Brain pericyte (primary cell): ENCODE measurements at places on chromosomes 11 and 22.

- peak; percentile 74 for DNase-seq
Observed at GRCh38 chr11:97739932-97740800, 1280.6 kb upstream of the CNTN5 start.

GRCh38 chr22:28769394-28770085 is 3.0 kb upstream of the CCDC117 start:
- DNase-seq: no peak

GRCh38 chr11:119686177-119686882 is 42.7 kb downstream of the NECTIN1 start:
- DNase-seq: no peak

GRCh38 chr11:10678101-10678500 is 15.5 kb downstream of the IRAG1 start:
- no peak for DNase-seq

DNA sequence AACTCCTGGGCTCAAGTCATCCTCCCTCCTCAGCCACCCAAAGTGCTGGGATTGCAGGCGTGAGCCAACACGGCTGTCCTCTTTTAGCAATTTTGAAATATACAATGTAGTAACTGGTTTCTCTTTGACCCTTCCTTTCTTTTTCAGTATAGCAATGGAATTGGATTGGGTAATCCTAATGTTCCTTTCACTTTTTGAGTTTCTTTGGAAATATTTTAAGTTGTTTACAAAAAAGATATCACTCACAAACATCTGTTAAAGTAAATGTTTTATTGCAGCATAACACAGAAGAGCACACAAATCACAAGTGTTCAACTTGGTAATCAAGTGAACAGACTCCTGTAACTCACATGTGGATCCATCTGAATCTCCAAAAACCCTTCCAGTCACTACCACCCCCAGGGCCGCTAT is 44.6 kb upstream of the EP300 start:
- DNase-seq: no peak

DNA sequence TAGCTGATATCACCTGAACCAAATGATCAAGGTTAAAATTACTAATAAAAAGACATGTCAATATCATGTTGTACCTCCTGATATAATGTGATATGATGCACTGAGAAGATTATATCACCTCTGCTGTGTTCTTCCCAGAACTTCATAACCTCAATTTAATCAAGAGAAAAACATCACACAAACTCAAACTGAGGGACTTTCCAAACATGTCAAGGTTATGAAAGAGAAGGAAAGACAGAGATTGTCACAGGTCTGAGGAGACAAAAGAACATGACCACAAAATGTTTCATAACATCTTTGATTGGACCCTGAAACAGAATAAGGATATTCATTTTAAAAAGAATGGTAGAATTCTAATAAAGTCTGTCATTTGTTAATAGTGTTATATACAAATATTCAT is 43.0 kb upstream of the CFAP300 start:
- no peak for DNase-seq

GRCh38 chr11:93564895-93565294 is 21.7 kb upstream of the SMCO4 start:
- no peak for DNase-seq

DNA sequence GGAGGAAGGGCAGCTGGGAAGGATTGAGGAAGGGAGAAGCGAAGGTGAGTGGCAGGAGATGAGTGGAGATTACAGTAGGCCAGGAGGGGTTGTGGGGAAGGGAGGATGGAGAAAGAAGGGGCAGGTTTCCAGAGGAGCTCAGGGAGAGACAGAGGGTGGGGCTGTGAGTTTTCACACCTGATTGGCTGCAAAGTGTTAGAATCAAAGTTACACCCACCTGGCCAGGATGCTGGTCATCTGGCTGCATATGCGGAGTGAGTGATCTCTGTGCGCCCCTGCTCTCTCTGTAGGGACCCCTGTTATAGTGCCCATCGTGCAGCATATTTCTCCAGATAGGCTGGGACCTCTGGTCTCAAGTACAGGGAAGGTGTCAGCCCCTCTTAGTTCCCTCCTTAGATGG is 18.3 kb downstream of the AMPD3 start:
- no peak for DNase-seq

- no peak for DNase-seq
Observed at GRCh38 chr11:74819400-74819799, 70.8 kb downstream of the RNF169 start.

- DNase-seq: peak; percentile 72
Observed at GRCh38 chr11:65560555-65561418, 2.6 kb upstream of the LTBP3 start.

DNA sequence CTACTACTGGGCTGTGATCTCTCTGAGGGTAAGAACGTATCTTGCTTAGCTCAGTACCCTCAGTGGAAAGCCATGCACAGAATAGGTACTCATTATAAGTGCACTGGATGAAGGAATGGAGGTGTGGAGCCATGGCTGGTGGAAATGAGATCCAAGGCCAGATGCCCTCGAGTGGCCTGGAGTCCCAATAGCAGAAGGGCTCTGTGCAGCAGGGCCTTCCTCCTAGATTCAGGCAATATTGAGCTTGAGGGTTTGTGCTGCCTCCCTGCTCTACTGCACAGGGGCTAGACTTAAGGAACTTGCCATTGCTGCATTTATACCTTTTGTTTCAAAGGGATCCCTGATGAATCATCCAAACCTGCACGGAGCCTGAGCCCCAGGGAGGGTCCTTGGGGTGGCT is 33.6 kb upstream of the TUB start:
- no peak for DNase-seq

DNA sequence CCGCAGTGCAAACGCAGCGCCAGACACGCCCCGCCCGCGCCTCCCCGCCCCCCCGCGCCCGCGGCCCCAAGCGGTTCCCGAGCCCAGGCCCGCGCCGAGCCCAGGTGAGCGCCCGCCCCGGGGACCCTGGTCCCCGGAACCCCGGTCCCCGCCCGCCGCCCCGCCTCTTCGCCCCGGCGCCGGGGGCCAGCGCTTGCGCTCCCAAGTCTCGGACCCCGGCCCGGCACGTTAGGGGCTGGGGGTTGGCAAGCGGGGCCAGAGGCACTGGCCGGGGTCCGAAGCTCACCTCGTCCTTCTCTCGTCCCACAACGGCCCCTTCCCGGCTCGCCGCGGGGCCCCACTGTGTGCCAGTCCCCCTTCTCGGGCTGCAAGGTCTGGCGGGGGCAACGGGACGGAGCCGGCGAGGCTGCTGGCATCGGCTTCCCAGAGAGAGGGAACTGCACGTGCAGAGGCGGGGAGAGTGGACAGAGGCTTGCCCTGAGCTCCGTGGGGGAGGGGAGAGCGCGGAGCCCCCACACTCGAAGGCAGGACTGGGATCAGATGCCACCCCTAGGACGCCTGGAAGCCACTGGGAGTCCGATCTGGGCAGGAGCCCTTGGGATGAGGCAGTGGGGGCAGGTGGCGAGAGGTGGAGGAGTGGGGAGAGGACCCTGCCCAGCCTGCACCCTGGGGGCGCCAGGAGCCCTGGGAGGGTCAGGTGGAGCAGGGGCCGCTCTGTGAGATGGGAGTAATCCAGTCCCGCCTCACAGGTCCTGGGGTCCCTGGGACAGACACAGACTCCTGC is 1.8 kb upstream of the AIFM3 start:
- DNase-seq: no peak

DNA sequence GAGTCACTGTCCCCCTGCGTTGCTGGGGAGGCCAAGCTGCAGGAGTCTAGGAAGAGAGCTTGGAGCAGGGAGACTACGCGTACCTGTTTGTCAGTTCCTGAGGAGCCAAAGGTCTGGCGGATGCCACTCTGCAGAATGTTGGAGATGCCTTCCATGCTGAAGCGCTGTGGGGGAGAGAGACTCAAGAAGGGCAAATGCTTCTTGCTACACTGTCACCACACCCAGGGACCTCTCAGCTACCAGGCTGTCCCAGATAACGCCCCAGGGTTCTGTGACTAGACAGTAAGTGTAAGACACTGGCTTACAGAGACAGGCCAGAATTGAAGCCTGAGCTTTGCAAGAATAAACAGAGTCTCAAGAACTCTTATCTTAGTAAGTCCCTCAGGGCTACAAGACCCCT is 42.0 kb downstream of the FEZ1 start:
- no peak for DNase-seq

- no peak for DNase-seq
Observed at GRCh38 chr11:68214173-68215086, 1.3 kb upstream of the KMT5B start.

DNA sequence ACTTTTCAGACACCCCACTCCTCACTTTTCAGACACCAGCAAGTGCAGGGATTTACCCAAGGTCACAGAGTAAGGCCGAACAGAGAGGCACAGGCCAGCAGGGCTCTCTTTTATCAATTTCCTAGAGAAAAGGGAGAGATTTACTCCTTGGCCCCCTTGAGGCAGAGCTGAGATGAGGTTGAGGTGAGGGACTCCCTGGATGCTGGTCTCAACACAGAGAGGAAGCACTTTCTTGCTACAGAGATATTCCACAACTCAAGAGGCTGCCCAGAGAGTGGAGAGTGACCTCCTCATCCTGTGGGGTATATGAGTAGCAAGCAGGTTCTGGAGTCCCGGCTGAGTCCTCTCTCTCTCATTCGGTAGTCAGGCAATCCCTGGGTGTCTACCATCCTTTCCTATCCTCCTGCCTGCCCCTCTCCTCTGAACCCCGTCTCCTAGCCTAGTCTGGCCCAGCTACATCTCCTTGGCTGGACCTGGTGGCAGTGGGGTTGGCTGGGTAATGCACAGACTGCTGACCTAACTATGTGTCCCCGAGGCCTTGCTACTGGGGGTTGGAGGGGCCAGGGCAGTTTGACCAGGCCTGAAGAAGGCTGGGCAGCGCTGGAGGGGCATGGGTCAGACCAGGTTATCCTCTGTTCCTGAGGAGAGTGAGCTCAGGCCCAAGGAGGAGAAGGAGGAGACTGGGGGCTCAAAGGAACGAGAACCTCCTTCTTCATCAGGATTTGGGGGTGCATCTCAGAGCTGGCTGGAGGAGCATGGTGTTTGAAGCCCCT is 1.8 kb upstream of the ARHGEF17 start:
- no peak for DNase-seq

GRCh38 chr11:9003573-9004182 is at the start of gene NRIP3:
NRIP3 (minus strand) TSS chr11:9004001; CDS start chr11:9003935, 66 bp downstream.
- DNase-seq: peak; percentile 25

DNA sequence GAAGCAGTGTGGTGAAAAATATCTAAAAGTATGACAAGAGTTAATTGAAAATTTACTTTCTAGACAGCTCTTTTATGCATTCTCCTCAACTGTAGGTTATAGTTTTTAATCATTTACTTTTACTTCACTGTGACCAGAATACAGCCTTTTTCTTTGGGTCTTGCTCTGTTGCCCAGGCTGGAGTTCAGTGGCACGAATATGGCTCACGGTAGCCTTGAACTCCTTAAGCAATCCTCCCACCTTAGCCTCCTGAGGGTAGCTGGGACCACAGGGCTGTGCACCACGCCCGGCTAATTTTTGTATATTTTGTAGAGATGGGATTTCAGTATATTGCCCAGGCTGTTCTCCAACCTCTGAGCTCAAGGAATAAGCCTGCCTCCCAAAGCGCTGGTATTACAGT is 5.3 kb downstream of the SC5D start:
- DNase-seq: no peak

- DNase-seq: no peak
Observed at GRCh38 chr11:13891911-13892310, 70.6 kb upstream of the SPON1 start.

- no peak for DNase-seq
Observed at GRCh38 chr11:46718155-46719019, 626 bp upstream of the F2 start.

GRCh38 chr22:44218071-44218470 is 37.3 kb downstream of the PARVG start:
- no peak for DNase-seq

- no peak for DNase-seq
Observed at GRCh38 chr11:75527938-75528735, 2.4 kb upstream of the GDPD5 start.

DNA sequence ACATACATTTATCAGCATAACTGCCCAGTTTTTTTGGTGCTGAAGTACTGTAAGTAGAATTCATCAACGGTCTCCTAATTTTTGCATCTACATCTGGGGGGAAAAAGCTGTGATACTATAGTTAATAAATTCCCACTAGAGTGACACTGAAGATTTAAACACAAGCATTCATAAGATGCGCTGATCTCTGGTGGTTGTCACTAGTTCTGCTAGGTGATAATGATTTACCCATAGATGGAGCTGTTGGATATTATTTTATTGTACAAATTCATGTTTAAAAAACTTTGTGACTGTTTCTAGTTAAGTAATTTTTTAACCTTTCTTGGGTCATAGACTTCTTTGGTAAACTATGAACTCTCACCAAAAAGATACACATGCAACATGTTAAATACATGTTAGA is 106.6 kb downstream of the EMSY start:
- no peak for DNase-seq

DNA sequence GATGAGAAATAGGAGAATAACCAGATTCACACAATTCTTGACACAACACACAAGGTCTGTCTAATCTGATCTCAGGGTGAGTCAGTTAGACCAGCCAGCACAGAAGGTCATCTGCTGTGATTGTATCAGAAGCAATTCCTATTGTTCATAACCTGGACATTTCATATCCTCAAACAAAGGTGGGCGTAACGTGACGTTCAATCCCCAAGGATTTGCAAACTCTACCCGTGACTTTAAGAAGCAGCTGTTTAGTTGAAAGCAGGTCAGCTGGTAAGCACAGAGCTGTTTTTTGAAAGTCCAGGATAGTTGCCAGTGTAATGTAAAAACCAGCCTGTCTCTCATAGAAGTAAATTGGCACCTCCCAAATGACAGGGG is 385.1 kb downstream of the DCDC1 start:
- no peak for DNase-seq

DNA sequence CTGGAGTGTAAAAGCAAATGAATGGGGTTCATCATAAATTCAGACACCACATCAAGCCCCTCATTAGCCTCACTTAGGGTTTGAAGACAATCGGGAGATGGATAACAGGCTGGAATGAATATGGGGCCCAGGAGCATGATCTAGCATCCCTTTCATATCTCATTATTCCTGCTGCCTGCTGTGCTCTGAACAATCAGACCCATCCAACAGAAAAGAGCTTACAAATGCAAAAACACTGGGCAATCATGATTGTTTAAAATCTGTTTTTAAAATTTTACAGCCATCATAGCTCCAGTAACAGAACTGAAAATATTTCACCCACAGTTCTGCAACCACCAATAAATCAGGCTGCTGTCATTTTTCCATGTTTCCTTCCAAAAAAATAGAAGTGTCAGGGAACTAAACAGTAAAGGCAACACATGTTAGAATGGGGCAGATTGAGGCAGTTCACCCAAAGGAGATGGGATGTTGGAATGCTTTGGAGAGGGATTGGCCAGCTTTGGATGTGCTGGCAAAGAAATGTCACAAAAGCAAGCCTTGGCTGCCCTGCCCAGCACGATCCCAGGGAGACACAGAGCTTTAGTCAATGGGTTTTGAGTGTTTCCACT is 47.8 kb upstream of the BMAL1 start:
- no peak for DNase-seq

GRCh38 chr11:103800406-103801114 is 235.9 kb upstream of the DDI1 start:
- DNase-seq: no peak

- DNase-seq: no peak
Observed at GRCh38 chr11:33737362-33737821, 1.2 kb upstream of the CD59 start.

GRCh38 chr22:45478108-45478771 is 24.4 kb upstream of the FBLN1 start:
- peak; percentile 96 for DNase-seq

- no peak for DNase-seq
Observed at GRCh38 chr11:58999291-58999680, 60.0 kb downstream of the GLYATL1 start.
